ENCODE measurements at places on chromosomes 7 and 10.

GRCh38 chr10:95741807-95742467 is 14.0 kb upstream of the ENTPD1 start:
- no peak for DNase-seq

GRCh38 chr7:41887416-41887815 is 184.5 kb upstream of the INHBA start:
- DNase-seq, result no peak

GRCh38 chr10:117339578-117339977 is 35.7 kb downstream of the PDZD8 start:
- no peak for DNase-seq

- peak; percentile 20 for DNase-seq
Observed at GRCh38 chr10:79487296-79488194, 24.8 kb upstream of the EIF5AL1 start.

DNA sequence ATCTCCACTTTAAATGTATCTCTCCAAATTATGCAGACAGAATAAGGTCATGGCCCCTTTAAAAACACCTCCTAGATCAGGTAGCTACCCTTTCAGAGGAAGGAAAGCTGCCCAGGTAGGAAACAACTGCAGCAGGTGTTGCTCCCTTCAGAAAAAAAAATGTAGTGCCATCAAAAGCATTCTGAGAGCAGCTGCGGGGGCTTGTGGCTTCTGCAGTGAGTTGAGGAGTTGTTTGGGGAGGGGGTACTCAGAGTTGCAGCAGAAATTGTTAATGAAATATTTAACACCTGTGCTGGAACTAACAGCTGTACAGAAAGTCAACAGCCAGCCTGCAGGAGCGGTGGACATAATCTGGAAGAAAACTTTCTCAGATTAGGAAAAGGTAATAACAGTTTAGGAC is 24.0 kb downstream of the CDHR3 start:
- DNase-seq, result no peak

GRCh38 chr7:70307544-70308106 is 709.4 kb downstream of the AUTS2 start:
- DNase-seq, result no peak

GRCh38 chr7:82615527-82615926 is 171.9 kb upstream of the CACNA2D1 start:
- no peak for DNase-seq

- peak; percentile 78 for DNase-seq
Observed at GRCh38 chr7:98202367-98203195, 8.7 kb upstream of the BHLHA15 start.

DNA sequence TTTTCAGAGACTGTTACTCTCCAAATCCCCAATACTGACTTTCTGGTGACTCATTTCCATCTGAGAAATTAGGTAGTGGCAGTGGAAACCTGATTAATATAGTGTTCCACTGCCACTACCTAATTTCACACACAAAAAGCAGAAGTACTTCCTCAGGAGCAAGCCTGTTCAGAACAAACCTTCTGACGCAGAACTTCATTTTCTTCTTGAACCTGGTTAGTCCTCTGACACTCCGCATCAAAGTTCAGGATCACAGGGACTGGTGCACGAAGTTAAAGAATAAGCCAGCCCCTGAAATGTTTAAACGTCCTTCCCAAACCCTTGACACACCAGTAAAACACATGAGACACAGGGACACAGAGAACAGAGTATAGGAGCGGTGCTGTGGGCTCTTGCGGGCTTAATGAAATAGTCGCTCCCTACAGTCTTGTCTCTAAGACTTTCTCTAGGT is 4.4 kb downstream of the WDR91 start:
- no peak for DNase-seq

- DNase-seq, result no peak
Observed at GRCh38 chr10:131016556-131016955, 295.0 kb downstream of the TCERG1L start.

GRCh38 chr7:86448856-86449255 is 194.9 kb upstream of the GRM3 start:
- DNase-seq, result no peak

GRCh38 chr7:107860981-107861652 is 29.9 kb upstream of the DLD start:
- DNase-seq, result no peak

All from CD4-positive, alpha-beta T cell treated with Interleukin-17A for 4 hours (primary cell).